ENCODE measurements at places on chromosomes 5 and 9. TPM values are rescaled to one million over a fixed set of nuclear protein-coding genes. Genes with fewer than 3 reads are reported as not detected.
A peak's percentile ranks its signal among the peaks of the same experiment; 100 is the strongest.

The FTMT gene
- not detected for total RNA-seq

The SCGB3A2 gene
- not detected for total RNA-seq

The GLRA1 gene
- total RNA-seq, result not detected

The PCSK1 gene
- not detected for total RNA-seq

The PCDHGB6 gene
- total RNA-seq, result 0.18 TPM

The HSPB3 gene
- not detected for total RNA-seq

The DMGDH gene
- total RNA-seq, result not detected

The GHR gene
- not detected for total RNA-seq

The GABRA1 gene
- total RNA-seq, result not detected

The RNF20 gene
- total RNA-seq, result 37.1 TPM

The CYFIP2 gene
- 191 TPM for total RNA-seq

The NTRK2 gene
- 0.82 TPM for total RNA-seq

- DNase-seq, result no peak
Measured at GRCh38 chr9:77374266-77374665, 196.9 kb downstream of the VPS13A start.

GRCh38 chr9:17600962-17601593, 22.2 kb downstream of the SH3GL2 start:
- DNase-seq, result no peak

GRCh38 chr5:52748590-52748989, 39.1 kb upstream of the ITGA1 start:
- no peak for DNase-seq

- no peak for DNase-seq
Measured at GRCh38 chr5:124583469-124584350, 162.7 kb downstream of the ZNF608 start.

DNA sequence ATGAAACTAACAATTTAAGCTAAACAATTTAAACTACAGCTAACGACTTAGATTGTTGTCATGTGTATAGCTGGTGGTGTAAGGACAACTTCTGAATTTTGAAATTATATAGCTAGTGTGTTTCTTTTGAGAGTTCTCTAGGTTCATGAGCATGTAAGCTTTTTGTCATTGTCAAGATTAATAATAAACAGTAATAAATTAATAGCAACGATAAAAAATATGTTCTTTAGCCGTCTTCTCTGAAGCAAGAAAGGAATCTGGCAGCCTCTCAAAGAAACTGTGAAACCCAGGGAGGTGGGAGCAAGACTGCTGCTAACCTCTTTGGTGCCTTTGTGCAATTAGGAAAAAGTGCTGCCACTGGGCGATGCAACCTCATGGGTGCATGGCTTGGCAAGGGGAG, 59.4 kb downstream of the SREK1 start:
- no peak for DNase-seq

DNA sequence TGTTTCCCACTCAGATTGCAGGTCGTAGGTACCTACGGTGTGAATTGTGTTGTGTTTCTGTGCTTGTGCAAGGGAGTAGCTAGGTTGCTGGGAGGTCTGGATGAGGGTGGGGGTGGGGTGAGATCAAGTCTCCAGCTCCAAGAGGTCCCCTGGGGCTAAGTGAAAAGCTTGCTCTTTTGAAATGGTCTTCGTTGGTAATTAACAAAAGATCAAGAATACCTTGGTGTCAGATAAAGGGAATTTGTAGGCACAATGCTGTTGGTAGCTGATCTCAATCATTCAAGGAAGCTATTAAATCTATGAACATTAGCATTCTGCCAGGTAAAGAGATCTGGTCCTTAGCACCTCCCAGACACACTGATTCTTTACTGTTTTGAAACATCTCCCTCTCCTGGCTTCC, 928 bp upstream of the PCDHGC4 start:
- no peak for DNase-seq

- no peak for DNase-seq
Measured at GRCh38 chr5:153520137-153520536, 29.7 kb downstream of the GRIA1 start.

DNA sequence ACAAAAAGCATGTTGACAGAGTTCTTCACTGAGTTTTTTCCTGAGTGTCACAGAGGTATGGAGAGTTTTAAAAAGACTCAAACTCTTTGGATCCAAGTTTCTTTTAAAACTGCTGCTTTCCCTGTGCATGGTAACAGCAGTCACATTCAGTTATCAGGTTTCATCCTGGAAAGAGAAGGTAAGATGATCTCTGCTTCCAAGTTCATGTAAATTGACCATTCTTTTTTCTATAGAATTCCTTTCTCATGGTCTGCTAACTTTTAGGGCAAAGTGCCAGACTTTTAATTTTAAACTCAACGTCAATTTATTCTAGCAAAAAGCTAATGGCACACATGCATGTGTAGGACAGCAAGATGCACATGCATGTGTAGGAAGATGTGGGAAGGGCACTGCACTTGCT, 52.5 kb upstream of the PRLR start:
- no peak for DNase-seq

GRCh38 chr9:90521811-90522570, 120.6 kb downstream of the DIRAS2 start:
- no peak for DNase-seq

DNA sequence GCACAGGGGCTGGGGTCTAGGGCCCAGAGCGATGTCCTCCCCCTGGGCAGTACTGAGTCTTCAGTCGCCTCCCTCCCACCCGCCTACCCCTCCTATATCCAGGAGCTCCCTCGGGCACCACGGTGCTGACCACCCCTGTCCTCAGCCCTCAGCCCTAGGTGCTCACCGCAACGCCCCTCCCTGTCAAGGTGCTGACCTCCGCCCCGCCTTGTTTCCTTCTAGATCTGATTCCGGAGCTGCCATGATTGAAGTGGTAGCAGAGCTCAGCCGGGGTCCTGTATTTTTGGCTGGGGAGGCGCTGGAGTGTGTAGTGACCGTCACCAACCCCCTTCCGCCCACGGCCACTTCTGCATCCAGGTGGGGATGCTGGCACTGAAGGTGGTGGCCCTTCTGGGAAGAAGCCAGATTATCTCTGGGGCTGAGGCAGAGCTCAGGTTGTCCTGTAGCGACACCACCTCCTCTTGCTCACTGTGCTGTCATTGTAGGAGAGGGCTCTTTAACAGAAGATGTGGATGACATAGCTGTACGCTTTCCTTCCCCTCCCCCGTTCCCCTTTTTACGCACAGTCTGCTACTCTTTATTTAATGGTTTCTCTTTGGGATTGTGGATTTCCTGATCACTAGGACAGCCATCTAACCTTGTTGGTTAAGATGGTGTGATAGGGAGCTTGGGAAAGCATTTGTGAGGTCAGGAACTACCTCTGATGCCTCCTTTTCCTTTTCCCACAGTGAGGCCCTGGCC, 598 bp downstream of the RGP1 start:
- DNase-seq, result peak; percentile 26

GRCh38 chr9:136700959-136701667, 11.3 kb upstream of the DIPK1B start:
- DNase-seq, result peak; percentile 38

GRCh38 chr9:127273326-127273725, 8.8 kb downstream of the GARNL3 start:
- DNase-seq, result no peak

DNA sequence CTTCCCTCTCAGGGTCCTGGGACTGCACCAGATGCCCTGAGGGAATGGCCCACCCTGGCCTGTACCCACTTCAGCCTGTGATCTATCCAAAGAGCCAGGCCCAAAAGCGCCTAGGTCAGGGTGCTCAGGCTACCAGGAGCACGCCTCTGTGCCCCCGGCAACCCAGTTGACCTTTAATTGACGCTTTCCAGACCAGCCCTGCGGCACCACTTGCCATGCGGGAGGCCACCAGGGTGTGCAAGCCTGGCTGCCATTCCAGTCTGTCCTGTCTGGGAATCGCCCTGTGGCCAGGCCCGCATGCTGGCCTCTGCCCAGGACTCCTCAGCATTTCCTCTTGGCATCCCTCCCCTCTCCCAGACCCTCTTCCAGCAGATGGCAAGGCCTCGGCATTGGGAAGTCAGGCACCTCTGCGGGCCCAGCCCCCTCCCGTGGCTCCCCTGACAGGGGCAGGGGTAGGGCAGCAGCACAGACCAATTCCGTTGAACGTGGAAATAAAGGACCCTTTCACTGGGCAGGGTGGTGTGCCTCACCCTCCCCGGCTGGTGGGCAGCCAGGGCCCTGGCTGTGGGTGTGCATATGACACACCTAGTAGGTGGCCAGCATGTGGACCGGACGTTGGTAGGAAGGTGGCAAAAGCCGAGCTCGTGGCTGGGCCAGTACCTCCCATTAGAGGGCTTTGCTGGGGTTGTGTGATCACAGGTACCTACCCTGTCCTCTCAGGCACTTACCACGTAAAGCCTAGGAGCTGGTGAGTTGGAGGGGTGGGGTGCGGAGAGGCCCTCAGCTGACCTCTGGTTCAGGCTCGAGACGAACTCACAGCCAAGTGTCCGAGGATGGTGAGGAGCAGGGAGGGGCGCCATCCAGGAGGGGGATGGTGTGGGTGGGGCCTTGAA, 3.5 kb upstream of the AIF1L start:
- no peak for DNase-seq

- no peak for DNase-seq
Measured at GRCh38 chr5:75823811-75824210, 106.6 kb upstream of the POC5 start.

DNA sequence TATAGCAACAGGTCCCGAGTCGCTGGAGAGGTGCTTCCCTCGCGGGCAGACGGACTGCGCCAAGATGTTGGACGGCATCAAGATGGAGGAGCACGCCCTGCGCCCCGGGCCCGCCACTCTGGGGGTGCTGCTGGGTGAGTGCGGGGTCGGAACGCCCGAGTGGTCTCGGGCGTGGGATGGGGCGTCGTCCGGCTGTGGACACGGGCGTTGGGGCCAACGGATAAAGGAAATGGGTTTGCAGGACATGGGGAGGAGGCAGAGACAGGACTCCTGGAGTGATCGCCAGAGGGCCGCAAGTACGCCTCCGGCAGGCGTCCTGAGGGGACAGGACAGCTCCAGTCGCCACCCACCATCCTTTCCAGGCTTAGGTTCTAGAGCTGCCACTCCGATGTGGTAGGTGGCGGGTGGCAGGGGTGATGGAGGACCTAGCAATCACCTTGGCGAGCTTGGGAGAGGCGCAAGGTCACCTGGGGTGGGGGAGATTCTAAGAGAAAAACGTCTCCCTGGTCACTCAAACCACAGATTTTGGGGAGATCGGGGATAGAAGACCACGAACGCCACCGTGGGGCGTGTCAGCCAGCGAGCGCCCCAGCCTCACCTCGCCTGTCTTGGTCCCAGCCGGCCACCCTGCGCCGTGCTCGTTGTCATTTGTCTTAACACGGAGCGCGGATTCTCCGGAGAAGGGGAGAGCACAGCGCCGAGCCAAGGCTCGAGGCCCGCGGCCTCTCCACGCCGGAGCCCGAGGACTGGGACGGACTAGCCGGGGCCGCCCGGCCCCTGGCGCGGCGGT, 922 bp downstream of the LMX1B start:
- no peak for DNase-seq

GRCh38 chr5:80956272-80956671, 3.9 kb upstream of the RASGRF2 start:
- no peak for DNase-seq

- DNase-seq, result no peak
Measured at GRCh38 chr5:132498152-132498551, 7.6 kb upstream of the IRF1 start.

DNA sequence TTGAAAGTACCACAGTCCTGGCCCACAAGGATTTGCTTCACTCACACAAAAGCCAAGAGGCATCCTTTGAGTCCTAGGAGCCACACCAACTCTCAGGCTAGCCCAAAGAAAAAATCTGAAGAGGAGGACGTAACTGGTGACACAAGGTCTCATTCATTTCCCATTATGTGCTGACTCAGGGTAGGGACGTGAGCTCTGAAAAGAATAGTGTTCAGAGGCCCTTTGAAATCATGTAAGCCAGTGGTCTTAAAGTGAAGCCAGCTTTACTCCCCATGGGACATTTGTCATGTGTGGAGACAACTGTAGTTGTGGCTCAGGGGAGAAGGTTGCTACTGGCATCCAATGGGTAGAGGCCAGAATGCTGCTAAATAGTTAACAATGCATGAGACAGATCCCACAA, 332.4 kb downstream of the KCTD16 start:
- no peak for DNase-seq

- peak; percentile 65 for DNase-seq
Measured at GRCh38 chr9:131728961-131729360, 10.9 kb downstream of the RAPGEF1 start.

GRCh38 chr5:172443441-172444109, 10.8 kb downstream of the SH3PXD2B start:
- DNase-seq, result peak; percentile 17

DNA sequence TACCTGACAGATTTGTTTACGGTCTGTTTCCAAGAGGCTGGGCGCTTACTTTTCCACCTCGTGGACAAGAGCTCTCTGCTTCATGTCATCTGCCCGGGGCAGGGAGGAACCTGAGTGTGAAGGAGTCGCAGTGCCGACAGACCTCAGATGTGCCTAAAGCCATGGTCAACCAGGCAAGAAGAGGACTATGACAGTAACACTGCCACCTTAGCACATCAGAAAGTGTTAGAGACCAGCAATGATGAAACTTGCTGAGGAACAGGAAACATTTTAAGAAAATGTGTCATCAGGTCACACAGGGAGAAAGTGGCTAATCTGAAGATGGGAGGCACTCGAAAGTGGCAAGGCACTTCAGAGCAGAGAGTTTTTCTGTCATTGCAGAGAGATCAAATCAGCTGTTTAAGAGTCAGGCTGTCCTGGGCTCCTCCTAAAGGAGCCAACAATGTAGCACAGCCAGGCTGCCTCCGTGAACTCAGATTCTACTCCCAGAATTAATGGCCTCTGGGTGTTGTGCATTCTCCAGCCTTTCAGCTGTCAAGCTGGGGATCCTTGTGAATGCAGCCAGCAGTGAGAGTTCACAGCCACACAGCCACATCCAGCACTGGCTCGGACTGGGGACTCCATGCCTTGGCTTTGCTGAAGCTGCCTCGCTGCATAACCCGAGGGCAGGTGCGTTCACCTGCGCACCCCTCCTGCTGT, 94.6 kb downstream of the RAPGEF1 start:
- no peak for DNase-seq

- no peak for DNase-seq
Measured at GRCh38 chr5:38758774-38759600, 86.8 kb upstream of the OSMR start.

DNA sequence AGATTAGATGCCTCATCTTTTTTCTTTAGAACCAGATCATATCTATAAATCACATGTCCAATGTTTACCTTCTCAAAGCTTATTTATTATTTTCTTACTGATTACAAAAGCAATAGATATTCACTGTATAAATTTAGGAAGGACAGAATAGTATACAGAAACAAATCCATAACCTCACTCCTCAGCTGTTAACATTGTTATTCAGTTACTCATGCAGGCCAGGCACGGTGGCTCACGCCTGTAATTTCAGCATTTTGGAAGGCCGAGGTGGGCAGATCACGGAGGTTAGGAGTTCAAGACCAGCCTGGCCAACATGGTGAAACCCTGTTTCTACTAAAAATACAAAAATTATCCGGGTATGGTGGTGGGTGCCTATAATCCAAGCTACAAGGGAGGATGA, 15.3 kb downstream of the STOM start:
- no peak for DNase-seq

GRCh38 chr5:72956324-72957140, 691 bp downstream of the FCHO2 start:
- DNase-seq, result peak; percentile 7

DNA sequence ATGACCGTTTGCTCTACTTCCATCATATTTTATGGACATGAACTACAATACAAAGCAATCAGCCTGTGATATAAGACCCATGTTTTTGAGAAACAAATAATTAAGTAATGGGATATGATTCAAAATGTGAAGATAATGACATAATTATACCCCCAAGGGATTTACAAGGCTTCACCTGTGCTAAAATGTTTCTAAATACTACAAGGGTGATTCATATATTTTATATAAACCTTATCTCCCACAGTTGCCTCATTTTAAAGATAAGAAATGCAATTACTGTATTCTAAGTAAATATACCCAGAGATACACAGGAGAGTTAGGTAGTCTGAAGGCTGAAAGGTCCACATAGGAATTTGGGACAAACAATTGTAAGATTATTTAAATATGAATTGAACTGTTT, 662.0 kb upstream of the CHD1 start:
- no peak for DNase-seq

Measured in activated T-cell treated with anti-CD3 and anti-CD28 coated beads, Interleukin-2, amount 50 U/mL, for 4 hours (primary cell).